ENCODE measurements at places on chromosomes 11 and 22. TPM values are rescaled to one million over a fixed set of nuclear protein-coding genes. Genes with fewer than 3 reads are reported as not detected.

Gene GGT5
- 4.1 TPM for total RNA-seq

Gene C2CD2L
- total RNA-seq = 2.6 TPM

Gene OR5F1
- total RNA-seq = not detected

Gene APOA5
- not detected for total RNA-seq

Gene CADM1
- 61.5 TPM for total RNA-seq

Gene TMEM135
- total RNA-seq = 36.3 TPM

DNA sequence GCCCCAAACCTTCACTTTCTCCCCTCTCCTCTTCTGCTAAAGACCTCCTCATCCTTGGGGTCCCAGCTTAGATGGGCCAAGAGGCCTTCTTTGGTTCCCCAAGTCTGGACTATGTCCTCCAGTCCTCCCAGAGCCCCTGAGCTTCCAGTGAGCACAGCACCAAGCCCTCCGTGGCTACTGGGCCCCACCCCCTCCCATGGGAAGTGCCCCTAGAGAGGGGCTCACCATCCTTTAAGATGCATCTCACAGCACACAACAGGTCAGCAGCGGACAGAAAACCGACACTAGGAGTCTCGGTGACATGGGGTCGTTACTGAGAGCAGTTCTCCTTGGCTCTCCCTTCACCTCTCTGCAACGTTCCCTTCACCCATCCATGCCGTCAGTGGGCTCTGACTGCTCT, 2.7 kb downstream of the LRRC32 start:
- no peaks in the 10 kb centered on the region for H3K36me3 ChIP-seq
- peak overlapping the region; percentile 11 for H3K4me3 ChIP-seq
- DNase-seq = peak; percentile 11
- H3K27ac ChIP-seq = peak overlapping the region; percentile 77

DNA sequence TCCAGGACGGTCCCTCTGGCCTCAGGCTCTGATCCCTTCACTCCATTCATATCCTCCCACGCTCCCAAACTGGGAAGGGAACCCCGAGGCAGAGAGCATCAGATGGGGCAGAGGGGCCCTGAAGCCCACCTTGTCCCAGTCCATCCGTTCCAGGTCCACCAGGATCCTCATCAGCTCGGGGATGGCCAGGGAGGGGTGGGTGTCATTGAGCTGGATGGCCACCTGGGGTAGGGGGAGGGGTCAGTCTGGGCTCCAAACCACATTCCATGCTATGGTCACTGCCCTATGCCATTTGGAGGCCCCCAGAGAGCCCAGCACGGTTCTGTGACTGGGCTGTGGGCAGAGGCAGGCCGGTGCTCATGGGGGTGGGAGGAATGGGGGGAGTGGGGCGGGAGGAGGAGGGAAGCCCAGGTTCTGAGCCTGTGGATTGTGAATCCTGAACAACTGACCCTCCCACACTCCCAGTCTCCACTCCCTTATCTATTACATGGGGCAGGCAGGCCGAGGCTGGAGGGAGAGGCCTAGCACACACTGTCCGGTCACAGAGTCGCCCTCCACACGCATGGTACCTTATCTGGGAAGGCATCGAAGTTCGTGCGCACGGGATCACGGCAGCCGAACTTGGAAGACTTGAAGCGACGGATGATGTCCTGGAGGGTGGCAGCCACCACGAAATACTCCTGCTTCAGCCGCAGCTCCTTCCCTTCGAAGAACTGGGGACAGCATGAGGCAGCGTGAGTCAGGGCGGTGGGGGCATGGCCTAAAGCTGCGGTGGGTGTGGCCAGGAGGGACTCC, 5.5 kb downstream of the PYGM start:
- no peak overlapping the region for H3K27ac ChIP-seq
- H3K36me3 ChIP-seq = no peaks in the 10 kb centered on the region
- no peaks in the 10 kb centered on the region for H3K27me3 ChIP-seq
- no peaks in the 10 kb centered on the region for H3K4me1 ChIP-seq
- H3K4me3 ChIP-seq = no peak overlapping the region
- no peak for DNase-seq

DNA sequence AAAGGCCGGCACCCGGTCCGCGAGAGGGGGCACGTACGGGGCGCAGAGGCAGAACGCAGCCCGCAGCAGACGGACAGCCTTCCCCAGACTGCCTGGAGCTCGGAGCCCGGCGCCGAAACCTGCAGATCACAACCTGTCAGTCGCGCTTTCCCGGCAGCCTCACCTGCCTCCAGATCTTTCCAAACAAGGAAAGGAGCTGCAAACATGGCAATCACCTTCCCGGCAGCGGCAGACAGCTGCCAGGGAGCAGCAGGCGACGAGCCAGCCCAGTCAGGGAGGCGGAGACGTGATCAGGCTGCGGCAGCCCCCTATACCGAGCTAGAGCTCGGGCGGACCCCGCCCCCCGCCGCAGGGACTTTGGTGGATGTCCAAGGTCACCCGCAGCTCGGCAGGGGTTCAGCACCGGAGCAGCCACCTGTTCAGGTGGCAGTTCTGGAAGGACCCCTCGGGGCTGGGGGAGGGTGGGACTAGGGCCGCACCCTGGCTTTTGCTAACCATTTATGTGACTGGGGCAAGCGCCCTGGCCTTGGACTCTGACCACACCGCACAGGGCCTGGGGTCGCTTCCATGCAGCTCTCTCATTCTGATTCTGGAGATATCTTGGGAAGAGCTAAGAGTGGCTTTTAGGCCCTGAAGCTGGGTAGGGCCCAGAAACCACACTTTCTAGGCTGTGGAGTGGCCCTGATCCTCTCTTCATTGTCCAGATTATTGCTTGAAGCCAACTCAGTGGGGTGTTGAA, 143.8 kb downstream of the NECTIN1 start:
- H3K36me3 ChIP-seq = no peaks in the 10 kb centered on the region
- peak overlapping the region; percentile 24 for H3K4me3 ChIP-seq
- peak; percentile 22 for DNase-seq
- no peak overlapping the region for H3K27ac ChIP-seq

DNA sequence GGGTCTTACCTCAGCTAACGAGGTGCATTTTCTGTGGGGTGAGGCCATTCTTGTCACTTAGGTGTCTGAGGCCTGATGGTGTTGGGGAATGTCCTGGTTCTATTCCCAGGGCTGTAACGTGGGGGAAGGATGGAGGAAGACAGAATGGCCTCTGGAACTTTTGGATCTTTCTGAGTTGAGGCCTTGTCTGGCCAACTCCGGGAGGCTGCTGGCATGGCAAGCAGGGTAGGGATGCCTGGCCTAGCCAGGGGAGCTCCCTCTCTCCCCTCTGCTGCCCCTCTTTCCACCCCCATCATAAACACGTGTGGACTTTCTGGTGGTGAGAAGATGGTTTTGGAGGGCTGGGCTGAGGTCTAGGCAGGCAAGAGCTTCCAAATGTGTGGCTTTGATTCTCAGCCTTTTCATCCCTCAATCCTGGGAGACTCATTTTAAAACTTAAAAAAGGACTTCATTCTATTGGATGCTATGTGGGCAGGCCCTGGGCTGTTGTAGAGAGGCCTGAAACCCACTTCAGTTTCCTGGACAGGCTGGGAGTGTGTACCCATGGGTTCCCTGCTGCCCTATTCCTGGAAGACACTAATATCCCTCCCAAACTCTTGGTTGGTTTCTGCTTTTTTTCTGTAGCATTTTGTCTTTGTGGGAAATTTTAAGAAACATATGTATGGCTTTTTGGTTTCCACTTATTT, 30.9 kb downstream of the ZBTB16 start:
- H3K36me3 ChIP-seq = no peaks in the 10 kb centered on the region
- H3K27me3 ChIP-seq = no peaks in the 10 kb centered on the region
- no peak for DNase-seq
- H3K27ac ChIP-seq = peak overlapping the region; percentile 29

DNA sequence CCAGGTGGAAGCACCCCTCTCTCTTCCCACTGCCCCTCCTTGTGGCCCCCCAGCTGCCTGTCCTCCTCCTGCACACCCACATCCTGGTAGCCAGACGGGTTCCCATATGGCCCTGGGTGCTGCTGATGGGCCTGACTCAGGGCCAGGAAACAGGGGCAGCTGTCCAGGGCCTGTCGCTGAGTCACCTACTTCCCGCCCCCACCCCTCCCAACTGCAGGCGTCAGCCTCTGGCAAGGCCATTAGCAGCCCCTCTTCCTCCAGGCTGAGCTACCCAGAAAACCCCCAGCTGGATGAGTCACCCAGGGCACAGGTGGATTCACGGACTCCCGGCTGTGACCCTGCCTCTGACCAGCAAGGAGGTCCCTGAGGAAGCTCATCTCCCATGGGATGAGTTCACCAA, 6.9 kb upstream of the GAL start:
- H3K36me3 ChIP-seq = no peaks in the 10 kb centered on the region
- no peak for DNase-seq
- no peak overlapping the region for H3K4me3 ChIP-seq
- H3K27me3 ChIP-seq = no peaks in the 10 kb centered on the region
- H3K27ac ChIP-seq = no peak overlapping the region

- DNase-seq = no peak
- H3K27ac ChIP-seq = no peak overlapping the region
- no peaks in the 10 kb centered on the region for H3K27me3 ChIP-seq
- H3K4me1 ChIP-seq = peaks cover 2% of the 10 kb centered on the region
- H3K4me3 ChIP-seq = no peak overlapping the region
These were observed 11.9 kb downstream of the C11orf21 start for GRCh38 chr11:2289859-2290258.

DNA sequence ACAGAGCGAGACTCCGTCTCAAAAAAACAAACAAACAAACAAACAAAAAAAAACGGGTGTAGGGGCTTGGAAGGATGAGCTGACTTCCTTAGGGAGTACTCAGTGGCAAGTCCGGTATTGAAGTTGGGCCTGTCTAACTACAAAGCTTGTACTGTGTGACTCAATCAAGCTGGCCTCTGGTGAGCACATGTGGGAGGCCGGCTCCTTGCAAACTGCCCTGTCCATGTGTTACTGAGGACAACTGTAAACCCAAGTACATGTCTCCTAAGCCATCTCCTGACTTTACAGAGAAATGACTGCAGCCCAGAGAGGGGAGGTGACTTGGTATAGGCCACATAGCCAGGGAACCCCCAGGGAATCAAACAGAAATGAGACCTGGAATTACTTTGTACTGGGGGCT, 11.6 kb downstream of the RIBC2 start:
- no peaks in the 10 kb centered on the region for H3K4me1 ChIP-seq
- no peak overlapping the region for H3K27ac ChIP-seq
- DNase-seq = no peak
- no peaks in the 10 kb centered on the region for H3K27me3 ChIP-seq
- no peak overlapping the region for H3K4me3 ChIP-seq
- H3K36me3 ChIP-seq = no peaks in the 10 kb centered on the region

DNA sequence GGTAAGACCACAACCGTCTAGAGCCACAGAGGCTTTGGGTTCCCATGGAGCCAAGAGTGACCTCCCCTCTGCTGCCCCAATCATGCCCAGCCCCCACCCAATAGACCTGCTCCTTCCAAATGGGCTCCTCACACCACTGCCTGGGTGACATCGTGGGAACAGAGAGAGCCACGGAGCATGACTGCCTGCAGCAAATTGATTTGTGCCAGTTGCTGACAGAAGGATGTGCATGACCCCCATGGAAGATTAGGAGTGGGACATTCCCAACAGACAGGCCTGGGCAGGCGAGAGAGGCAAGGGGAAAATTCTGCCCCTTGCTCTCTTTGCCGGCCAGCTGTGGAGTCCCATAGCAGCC, 88.5 kb downstream of the TENM4 start:
- no peaks in the 10 kb centered on the region for H3K4me1 ChIP-seq
- H3K36me3 ChIP-seq = no peaks in the 10 kb centered on the region
- DNase-seq = no peak
- H3K27ac ChIP-seq = no peak overlapping the region
- H3K4me3 ChIP-seq = no peak overlapping the region

DNA sequence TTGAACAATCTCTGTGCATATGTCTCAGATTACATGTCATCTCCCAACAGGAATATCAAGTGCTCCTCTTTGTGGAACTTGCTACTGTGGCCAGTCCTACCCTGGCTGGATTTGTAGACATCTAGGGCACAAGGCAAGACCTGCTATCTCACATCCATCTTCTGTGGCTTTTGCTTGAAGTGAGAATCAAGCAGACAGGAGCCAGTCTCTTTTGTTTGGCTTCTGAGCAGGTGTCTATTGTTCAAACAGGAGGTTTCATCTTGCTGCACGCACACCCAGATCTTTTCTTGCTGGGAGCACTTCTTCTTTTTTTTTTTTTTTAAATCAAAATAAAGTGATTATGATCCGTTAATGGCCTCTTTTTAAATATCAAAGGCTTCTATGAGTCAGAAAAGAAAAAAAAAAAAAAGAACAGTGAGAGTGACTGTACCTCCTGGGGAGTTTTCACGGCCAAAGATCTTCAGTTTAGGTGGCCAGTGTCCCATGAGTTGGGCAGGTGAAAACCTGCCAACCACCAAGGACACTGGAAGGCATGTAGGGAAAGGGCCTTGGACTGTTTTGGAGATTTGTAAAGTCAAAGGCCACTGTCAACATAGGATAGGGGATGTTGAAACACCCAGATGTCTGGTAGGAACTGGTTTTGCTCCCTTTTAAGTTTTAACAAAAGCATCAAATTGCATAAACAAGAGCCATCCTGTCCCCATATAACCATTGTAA, 78.1 kb downstream of the CD44 start:
- H3K27me3 ChIP-seq = no peaks in the 10 kb centered on the region
- H3K36me3 ChIP-seq = no peaks in the 10 kb centered on the region
- H3K4me1 ChIP-seq = no peaks in the 10 kb centered on the region

DNA sequence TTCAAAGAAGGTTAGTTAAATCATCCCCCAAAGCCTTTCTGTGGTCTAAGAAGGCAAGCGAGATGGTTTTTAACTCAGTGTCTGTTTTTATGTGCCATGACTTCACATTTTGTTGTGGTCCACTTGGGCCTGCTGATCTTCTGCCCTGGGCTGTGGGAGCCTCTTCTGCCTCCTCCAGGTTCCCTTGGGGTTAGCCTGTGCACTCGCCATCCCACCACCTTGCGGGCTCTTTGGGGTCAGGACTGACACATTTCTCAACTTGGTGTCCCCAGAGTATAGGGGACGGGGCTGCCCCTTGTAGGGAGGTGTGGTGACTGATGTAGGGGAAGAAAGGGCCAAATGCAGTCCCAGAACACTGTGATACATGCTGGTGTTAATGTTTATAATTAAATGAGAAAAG, 207.0 kb downstream of the TBC1D22A start:
- no peak for DNase-seq
- H3K4me1 ChIP-seq = no peaks in the 10 kb centered on the region
- H3K4me3 ChIP-seq = no peak overlapping the region

- H3K36me3 ChIP-seq = no peaks in the 10 kb centered on the region
- H3K4me3 ChIP-seq = peak overlapping the region; percentile 91
- H3K27ac ChIP-seq = peak overlapping the region; percentile 94
These were observed 1.2 kb downstream of the CDC42EP2 start for GRCh38 chr11:65315866-65316226.

GRCh38 chr11:22711071-22711770, 44.8 kb downstream of the GAS2 start:
- H3K4me3 ChIP-seq = no peak overlapping the region
- no peaks in the 10 kb centered on the region for H3K4me1 ChIP-seq
- H3K27me3 ChIP-seq = no peaks in the 10 kb centered on the region

DNA sequence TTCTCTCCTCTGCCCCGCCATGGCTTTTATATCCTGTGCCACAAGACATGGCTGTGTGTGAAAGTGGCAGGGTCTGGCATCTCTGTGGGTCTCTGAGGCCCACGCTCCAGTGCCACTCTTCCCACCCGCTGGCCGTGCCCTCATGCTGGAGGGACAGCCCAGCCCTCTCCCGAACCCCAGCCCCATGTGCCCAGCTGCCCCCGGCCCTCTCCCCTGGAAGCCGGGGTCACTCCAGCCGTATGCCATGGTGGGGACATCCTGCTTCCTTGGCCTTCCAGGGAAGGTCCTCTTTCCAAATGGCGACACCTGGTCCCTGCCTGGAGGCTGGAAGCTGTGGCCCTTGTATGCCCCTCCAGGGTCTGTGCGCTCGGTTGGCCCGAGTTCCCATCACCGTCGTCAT, 63.3 kb upstream of the PPP6R3 start:
- DNase-seq = no peak
- H3K27me3 ChIP-seq = no peaks in the 10 kb centered on the region
- no peaks in the 10 kb centered on the region for H3K36me3 ChIP-seq

GRCh38 chr11:67118181-67118766, 789 bp upstream of the KDM2A start:
- peak; percentile 51 for DNase-seq
- peak overlapping the region; percentile 99 for H3K27ac ChIP-seq
- no peaks in the 10 kb centered on the region for H3K36me3 ChIP-seq
- H3K4me3 ChIP-seq = peak overlapping the region; percentile 65
